ENCODE measurements at places on chromosomes 3 and 15.

DNA sequence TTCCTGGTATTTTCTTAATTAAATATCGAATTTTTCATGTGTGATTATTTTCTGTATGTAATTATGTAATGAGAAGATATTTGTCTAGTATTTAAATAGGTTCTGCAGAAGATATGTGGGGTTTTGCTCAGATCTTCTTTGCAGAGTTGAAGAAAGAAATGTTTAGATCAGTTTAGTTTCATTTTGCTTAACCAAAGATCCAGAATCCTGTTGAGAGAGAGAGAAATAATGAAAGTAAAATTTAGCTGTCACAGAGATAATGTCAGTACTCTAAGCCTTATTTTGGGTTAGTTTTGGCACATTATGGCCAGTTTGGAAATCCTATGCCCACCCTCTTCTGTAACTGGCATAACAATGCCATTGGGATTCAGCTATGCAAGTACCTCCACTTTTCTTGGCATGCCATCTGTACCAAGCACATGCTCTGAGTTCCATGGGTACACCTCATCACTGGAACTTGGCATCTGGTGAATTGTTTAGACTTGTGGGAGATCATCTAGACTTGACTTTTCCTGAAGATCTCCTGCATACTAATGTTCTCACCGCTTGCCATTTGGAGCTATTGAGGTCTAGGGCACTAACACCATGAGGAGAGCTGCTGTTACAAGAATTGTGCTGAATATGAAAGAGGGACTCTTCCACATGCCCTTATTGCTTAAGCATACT lies 30.9 kb downstream of the PLSCR1 start:
- no peak for DNase-seq

DNA sequence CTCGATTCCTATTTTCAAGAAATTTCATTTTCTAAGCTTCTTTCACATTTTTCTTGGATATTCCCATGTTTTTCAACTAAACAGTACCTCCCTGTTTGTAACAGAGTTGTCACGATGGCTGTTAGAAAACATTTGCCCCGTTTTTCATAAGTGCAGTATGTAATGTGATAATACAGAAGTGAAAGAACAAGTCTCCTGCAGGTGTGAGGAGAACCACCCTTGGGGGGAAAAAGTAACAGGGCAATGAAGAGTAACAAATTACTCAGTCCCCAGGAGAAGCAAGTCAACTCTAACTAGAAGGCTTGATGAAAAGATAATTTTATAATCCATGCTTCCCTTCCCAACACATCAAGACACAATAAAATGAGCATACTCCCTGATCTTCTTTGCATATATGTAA lies 493.3 kb downstream of the FOXP1 start:
- DNase-seq: no peak

GRCh38 chr3:48696601-48697000 lies 10.9 kb upstream of the NCKIPSD start:
- no peak for DNase-seq

- DNase-seq: no peak
Observed at GRCh38 chr15:69704229-69704628, 251.6 kb downstream of the RPLP1 start.

- no peak for DNase-seq
Observed at GRCh38 chr3:94294806-94295205, 231.9 kb downstream of the NSUN3 start.

- no peak for DNase-seq
Observed at GRCh38 chr15:79724804-79725203, 172.0 kb downstream of the MTHFS start.

- DNase-seq: no peak
Observed at GRCh38 chr3:138206196-138206595, 19.1 kb downstream of the ARMC8 start.

DNA sequence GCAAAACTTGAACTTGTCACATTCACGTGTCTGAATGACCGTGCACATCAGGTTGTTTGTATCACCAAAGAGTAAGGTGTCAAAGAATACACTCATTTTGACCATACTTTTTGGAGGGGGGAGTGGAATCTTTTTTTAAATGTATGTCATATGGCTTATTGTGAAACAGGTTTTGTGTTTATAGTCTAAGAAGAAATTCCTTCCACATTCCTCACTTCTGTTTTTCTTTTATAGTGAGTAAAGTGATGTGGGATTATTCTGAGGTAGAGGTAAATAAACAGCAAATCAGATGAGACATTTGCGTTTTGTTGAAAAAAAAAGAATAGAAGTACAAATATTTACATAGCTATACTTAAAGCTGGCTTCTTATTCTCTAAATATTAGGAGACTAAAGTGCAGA lies 33.0 kb downstream of the SRP14 start:
- no peak for DNase-seq

GRCh38 chr15:67232591-67232990 lies 21.9 kb downstream of the AAGAB start:
- no peak for DNase-seq

DNA sequence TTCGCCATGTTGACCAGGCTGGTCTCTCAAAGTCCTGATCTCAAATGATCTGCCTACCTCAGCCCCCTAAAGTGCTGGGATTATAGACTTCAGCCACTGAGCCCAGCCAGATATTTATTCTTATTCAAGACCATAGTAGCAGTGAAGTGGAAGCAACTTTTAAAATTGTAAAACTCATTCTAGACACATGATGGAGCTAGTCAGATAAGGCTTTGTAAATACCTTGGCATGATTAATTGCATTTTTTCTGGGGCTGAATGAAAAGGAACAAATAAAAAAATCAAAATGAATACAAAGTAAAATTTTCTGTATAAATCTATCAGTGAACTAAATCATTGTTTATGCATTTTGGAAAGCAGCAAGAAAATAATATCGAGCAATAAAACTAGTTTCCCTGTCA lies 4.1 kb upstream of the MYO1E start:
- no peak for DNase-seq

DNA sequence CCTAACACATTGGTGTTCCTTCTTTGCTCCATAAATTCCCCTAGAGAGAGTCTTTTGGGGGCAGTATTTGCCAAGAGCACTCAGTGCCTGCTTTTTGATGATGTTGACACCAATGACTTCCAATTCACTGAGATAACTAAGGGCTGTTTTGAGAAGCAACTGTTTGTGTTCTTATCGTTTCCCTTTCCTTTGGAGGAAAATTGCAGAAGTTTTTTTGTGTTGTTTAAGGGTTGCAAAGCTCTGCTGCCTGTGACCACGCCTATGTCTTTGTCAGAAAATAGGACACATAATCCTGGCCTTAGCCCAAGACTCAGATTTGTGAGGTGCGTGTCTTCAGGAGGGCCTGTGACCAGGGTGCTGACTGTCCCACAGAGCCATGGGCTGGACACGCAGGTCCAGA lies 99.6 kb downstream of the FAM43A start:
- no peak for DNase-seq

DNA sequence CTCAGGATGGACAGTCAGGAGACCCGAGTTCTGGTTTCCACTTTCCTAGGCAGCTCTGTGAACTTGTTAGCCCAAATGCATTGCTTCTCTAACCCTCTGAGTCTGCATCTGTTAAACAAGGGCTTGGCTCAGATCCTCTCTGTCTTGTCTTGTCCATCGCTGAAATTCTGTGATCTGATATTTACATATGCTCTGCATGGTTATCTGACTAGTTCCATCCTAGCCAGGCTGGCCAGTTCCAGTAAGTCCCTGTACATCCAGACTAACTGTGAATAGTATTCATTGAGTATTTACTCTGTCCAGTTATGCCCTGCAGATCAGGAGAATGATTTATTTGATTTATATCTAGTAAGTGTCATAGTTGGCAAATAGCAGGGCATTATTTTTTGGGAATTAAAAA lies 27.0 kb upstream of the SV2B start:
- DNase-seq: no peak

Measured in smooth muscle cell of the brain vasculature (primary cell).